ENCODE measurements at places on chromosomes 3 and 15.

DNA sequence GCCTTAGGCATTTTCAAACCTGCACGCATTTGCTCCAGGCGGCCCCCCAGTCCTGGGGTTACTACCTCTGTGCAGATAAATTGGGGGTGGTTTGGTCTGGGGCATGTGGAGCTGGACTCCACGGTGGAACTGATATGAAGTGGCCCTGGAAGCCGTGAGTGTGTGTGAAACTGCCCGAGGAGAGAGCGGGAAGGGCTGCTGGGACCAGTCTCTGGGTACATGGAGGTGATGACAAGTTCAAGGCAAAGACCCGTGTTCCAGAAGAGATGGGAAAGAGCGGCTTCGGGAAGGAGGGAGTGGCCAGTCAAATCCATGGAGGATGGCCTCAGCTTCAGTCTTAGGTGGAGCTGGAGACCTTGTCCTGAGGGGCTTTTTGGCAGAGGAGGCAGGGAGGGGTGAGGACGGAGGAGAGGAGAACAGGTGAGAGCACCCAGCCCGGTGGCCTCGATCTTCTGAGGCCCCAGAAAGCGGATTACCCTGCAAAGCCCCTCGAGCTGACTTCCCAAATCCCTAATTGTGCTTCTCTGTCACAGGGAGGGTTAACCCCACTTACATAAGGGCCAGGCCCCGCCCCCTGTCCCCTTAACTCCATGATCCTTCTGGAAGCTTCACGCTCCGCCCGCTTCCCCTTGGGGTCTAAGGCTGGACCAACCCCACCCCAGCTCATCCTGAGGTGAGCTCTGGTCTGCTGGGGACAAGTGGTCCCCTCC lies 1.9 kb upstream of the NR2E3 start:
- no peak for DNase-seq

GRCh38 chr3:128556384-128556783 lies 63.4 kb upstream of the GATA2 start:
- DNase-seq, result no peak

DNA sequence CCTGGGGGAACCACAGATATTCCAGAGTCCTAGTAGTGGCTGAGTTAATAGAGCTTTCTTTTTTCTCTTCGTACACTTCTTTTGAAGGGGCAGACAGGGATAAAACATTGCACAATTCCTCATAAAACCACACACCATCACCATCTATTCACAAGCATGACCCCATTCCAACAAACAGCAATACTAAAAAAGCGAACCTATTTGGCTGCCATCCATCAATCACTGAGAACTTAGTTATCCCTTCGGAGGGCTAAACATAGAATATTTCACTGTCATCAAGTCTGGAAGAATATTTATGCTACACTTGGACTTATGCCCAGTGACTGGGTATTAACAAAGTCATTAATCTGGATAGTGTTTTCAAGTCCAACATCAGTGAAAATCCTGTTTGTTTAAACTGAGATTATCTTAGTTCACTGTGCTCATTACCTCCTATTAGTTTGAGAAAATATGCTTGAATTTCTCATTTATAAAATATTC lies 80.3 kb upstream of the PRTG start:
- peak; percentile 50 for DNase-seq

GRCh38 chr3:159764490-159765029 lies 224.1 kb upstream of the IL12A start:
- DNase-seq, result no peak

GRCh38 chr3:135084405-135084804 lies 289.3 kb downstream of the EPHB1 start:
- DNase-seq, result no peak

DNA sequence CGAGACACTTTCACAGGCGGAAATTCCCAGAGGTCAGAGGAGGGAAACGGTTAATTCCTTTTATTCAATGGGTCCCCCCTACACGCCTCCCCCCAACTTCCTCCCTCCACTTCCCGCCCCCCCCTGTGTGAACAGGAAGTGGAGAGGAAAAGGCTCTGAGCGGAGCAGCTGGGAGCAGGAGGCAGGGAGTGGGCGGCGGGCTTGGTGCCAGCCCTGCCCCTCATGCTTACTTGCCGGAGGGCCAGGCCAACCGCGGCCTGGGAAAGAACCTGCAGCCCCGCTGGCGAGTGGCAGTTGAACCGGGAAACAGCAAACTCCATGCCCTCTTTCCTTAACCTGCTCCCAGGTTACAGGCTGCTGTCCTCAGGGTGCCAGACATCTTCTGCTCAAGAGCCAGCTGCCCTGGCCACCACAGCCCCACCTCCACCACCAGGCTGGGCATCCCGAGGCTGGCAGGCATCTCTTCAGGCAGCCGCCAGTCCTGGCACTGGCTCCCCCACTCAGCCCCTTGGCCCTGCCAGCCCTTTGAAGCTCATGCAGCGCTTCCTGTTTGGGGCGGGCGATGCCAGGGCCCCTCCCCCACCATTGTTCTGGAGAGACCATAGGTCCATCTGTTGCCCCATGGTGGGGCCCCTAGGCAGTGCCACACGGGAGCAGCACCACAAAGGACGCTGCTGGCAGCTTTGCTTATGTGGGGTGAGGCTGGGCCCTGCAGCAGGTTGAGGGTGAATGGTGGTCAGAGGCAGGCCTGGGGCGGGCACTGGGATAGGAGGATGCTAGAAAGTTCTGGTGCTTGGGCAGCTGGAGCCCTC lies 12.9 kb downstream of the VPS18 start:
- DNase-seq, result peak; percentile 29

DNA sequence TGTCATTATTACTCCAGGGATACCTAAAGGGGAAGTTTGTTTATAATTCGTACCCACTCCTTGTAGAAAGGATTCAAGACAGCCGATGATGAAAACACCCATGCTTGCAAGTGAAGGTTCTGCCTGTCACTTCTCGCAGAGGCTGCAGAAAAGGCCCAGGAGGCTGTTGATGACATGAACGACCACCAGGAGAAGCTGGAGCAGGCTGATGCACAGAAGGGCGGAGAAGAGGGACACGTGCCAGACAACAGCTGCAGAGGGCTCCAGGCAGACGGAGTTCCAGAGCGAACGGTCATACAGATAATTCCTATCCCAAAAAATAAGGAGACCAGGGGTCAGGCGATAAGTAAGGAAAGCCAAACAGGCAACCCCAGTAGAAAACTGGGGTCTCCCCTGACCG lies 5.7 kb upstream of the DYNLT2B start:
- no peak for DNase-seq

Measured in NCI-H1105 (cell line).